ENCODE measurements at places on chromosomes 16 and 17. TPM values are rescaled to one million over a fixed set of nuclear protein-coding genes. Genes with fewer than 3 reads are reported as not detected.

GRCh38 chr17:34135841-34136240 lies 119.2 kb upstream of the CCL2 start:
- DNase-seq, result no peak

RAC3 gene
- 7.5 TPM for polyA plus RNA-seq

GRCh38 chr17:51258756-51259563 lies 889 bp downstream of the MBTD1 start:
- no peak for DNase-seq

- DNase-seq, result no peak
These were observed 39.7 kb downstream of the BRCA1 start for GRCh38 chr17:43085474-43085873.

CHST4 gene
- not detected for polyA plus RNA-seq

DNA sequence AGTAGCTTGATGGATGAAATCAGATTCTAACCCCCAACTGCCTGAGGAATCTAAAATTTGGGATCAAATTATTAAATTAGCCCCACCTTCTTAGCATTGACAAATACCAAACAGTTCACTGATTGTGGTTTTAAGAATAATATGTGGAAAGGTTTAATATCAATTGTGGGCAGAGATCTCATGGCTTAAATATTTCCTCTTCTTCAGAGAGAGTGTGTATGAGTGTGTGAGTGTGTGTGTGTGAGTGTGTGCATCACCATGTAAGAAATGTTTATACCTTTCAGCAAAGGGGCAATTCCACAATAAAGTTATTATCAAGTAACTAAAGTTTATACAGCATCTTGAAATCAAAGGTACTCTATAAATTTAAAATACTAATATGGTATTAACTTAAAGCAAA lies 3.2 kb downstream of the SMURF2 start:
- peak; percentile 31 for DNase-seq

DNA sequence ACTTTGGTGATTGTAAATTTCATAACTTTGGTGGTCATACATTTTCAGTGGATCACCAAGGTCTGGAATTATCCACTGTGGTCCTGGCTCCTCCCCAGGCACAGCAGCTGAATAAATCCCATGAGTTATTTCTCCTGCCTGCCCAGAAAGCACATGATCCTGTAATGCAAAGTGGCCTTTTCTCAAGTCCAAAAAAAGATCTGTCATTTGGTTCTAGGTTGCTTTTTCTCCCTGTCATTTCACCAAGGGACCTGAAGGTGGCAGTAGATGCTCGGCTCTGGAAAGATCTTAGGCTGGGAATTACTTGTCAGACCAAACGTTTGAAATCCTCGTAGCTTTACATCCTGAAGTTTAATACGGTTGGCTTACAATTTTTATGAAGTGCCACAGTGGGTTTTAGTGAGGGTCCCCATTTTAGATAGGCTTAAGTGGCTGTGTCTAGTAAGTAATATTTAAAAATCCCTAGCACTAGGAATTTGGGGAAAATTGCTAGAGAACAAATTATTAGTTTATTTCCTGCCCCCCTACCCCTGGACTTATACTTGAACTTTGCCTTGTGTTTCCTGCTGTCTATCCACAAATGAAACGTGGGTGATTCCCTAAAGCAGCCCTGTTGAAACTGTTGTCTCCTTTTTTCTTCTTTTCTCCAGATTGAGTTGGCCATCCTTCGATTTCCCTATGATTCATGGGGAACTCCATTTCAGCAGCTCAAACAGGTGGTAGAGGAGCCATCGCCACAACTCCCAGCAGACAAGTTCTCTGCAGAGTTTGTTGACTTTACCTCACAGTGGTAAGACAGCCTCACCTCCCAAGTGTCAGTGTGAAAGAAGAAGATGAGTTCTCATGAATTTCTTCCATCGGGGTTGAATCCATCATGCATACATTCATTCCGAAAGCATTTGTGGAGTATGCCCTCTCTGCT lies 111.7 kb downstream of the MAP2K6 start:
- no peak for DNase-seq

ITGB3 gene
- polyA plus RNA-seq, result 6.3 TPM

- DNase-seq, result no peak
These were observed 9.1 kb upstream of the MSL1 start for GRCh38 chr17:40112718-40113109.

DNA sequence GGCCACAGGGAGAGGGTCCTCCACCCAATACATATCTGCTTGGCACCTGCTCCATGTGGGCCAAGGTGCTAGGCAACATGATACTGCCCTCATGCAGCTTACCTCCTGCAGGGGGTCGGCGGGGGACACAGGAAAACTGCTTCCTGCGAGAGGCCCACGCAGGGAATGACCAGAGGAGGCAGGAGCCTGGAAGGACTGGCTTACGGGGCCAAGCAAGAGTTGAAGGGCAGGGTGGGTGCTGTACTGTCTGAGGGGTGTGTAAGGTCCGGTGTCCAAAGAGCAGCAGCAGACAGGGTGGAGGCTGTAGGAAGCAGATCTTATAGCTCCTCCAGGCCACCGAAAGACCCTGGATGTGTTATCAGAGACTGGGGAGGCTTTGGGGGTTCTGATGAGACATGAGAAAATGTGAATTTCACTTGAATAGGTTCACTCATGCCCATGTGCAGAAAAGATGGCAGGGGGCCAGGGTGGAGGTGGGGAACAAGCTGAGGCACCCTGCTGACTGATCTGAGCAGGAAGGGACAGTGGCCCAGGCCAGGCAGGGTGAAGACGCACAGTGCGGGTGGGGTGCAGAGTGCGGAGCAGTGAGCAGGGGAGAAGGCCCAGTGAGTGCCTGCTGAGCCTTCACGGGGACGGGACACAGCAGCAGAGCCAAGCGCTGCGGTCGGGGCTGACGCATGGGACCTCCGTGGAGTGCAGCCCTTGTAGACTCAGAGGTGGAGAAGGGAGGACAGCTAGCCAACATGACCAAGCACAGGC lies 8.3 kb downstream of the FLCN start:
- no peak for DNase-seq

GRCh38 chr16:15798671-15799070 lies 58.2 kb downstream of the MYH11 start:
- no peak for DNase-seq

KRT15 gene
- polyA plus RNA-seq, result 2.0 TPM

DNA sequence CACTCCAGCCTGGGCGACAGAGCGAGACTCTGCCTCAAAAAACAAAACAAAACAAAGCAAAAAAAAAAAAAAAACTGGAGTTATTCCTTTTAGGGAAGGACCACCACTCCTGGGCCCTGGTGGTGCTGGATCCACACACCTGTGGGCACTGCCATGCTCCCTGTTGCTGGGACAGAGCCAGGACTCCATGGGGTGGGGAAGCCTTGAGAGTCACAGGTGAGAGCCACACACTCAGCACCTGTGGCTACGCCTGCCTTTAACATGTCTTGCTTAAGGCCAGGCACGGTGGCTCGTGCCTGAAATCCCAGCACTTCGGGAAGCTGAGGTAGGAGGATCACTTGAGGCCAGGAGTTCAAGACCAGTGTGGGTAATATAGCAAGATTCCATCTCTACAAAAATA lies 18.3 kb downstream of the PDIA2 start:
- no peak for DNase-seq

DNA sequence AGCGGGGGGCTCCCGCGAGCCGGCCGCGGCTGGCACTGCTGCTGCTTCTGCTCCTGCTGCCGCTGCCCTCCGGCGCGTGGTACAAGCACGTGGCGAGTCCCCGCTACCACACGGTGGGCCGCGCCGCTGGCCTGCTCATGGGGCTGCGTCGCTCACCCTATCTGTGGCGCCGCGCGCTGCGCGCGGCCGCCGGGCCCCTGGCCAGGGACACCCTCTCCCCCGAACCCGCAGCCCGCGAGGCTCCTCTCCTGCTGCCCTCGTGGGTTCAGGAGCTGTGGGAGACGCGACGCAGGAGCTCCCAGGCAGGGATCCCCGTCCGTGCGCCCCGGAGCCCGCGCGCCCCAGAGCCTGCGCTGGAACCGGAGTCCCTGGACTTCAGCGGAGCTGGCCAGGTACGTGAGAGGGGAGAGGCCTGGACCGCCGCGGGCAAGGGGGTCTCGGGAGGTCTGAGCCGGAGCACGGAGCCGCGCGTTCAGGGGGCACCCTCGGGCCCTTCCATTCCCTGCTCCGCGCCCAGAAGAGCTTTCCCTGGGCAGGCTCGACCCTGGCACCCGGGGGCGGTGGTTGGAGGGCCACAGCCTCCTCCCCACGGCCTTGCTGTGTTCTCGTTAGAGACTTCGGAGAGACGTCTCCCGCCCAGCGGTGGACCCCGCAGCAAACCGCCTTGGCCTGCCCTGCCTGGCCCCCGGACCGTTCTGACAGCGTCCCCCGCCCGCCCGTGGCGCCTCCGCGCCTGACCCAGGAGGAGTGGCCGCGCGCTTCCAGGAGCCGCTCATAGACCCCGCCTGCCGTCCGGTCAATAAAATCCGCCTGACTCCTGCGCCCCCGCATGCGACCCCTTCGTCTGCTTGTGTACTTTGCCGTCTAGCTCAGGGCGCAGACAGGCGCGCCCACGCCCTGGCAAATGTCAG lies 591 bp downstream of the NPW start:
- no peak for DNase-seq

DNA sequence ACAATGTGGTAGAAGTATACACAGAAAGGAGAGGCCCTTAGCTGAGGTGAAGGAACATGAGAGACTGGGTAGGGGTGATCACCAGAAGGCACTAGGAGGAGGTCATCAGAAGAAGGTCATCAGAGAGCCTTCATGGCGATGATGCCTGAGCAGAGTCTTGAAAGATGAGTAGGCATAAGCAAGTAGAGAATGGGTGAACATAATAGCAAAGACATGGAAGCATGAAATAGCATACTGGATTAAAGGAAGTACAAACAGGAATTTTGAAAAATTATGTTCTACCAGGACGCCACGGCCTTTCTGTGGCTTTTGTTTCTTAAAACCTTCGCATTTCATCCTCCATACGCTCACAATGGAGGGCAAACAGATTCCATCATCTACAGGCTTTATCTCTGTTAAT lies 2.9 kb downstream of the IKZF3 start:
- DNase-seq, result no peak

DNA sequence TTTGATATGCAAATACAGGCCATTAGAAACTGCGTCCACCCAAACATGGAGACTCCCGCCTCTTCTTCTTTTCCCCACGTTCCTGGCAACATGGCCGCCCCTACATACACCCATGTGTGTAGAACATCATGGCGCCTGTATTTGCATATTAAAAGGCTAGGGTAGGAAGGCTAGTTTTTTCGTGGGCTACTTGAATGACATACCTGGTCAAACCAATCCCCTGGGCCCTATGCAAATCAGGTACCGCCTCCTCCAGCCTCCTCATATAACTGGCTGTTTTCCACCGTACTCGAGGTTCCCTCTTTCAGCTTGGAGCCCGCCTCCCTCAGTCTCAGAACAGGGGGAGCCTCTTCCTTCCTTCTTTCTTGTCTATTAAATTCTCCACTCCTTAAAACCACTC lies 840 bp upstream of the CD300LB start:
- no peak for DNase-seq

- no peak for DNase-seq
These were observed 71.2 kb downstream of the PLD6 start for GRCh38 chr17:17134957-17135333.

DNA sequence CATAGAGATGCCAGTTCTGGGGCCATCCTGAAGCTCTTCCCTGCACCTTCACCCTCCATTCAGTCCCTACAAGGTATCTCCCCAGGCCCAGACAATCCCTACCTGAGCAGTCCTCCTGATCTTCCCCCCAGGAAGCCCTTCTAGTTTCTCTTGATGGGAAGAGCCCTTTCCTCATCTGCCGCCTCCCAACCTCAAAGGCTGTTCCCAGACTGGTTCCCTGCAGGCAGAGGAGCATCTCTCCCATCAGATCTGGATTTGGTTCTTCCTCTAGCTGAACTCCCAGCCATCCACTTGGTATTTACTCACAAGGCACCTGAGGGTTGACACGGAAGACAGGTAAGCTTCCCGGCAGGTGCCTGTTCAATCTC lies 24.6 kb upstream of the PHB1 start:
- DNase-seq, result no peak

DNA sequence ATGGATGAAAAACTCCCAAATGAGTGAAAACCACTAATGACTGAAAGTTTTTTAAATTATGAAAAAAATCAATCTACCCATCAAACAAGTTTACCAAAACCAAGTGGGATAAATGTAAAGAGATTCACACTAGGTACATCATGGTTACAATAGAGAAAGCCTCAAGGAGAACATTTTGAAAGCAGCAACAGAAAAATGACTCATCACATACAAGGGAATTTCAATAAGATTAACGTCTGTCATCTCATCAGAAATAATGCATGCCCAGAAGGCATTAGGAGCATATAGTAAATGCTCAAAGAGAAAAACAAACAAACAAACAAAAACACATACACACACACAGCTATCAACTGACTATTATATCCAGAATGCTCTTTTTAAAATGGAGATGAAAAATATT lies 261.8 kb upstream of the KIF2B start:
- DNase-seq, result no peak

DYNC1LI2 gene
- 82.0 TPM for polyA plus RNA-seq

CLEC10A gene
- not detected for polyA plus RNA-seq

GRCh38 chr16:20409398-20410120 lies at the start of gene ACSM5:
Gene ACSM5, plus strand, starts transcription at chr16:20409534. Its CDS starts 1,951 bp downstream, at chr16:20411485.
- DNase-seq, result no peak

- DNase-seq, result no peak
These were observed 1.7 kb downstream of the SLC52A1 start for GRCh38 chr17:5033352-5034015.

- no peak for DNase-seq
These were observed 120.6 kb downstream of the IRF8 start for GRCh38 chr16:86019446-86020047.

- DNase-seq, result no peak
These were observed 15.4 kb downstream of the TBX4 start for GRCh38 chr17:61467416-61468262.

DNA sequence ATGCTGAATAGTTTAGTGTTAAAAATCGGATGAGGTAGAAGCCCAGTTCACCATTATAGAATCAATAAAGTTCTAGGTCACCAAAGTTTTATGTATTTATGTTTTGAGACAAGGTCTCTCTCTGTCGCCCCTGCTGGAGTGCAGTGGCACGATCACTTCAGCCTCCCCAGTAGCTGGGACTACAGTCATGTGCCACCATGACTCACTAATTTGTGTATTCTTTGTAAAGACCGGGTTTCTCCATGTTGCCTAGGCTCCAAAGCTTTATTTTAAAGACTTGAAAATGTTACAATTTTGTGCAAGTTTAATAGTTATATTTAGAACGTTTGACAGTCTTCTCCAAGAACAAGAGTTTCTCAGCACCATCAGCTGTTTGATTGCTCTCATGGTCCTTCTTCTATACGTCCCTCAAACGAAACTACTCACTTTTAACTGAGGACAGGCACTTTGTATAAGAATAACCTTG lies 32.1 kb downstream of the NDE1 start:
- DNase-seq, result no peak

- no peak for DNase-seq
These were observed 29.6 kb upstream of the PVALEF start for GRCh38 chr17:81135505-81136278.

SLFN12L gene
- not detected for polyA plus RNA-seq

All from BJ (cell line).